ENCODE measurements at places on chromosomes 2 and 18.

DNA sequence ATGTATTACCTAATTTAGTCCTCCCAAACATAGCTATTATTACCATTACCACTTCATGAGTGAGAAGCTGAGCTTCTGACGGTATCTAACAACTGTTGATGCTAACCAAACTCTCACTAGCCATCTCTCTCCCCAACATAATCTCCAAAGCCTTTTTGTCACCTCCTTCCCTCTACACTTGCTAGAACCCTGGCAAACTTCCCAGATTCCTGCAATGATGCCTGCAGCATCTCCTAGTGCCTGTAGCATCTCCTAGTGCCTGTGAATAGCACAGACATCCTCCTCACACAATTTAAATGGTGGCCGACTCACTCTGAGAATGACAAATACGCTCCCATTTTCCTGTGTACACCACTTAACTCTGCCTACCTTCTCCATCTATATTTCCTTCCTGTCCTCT lies 126.7 kb downstream of the STK39 start:
- no peak for DNase-seq

DNA sequence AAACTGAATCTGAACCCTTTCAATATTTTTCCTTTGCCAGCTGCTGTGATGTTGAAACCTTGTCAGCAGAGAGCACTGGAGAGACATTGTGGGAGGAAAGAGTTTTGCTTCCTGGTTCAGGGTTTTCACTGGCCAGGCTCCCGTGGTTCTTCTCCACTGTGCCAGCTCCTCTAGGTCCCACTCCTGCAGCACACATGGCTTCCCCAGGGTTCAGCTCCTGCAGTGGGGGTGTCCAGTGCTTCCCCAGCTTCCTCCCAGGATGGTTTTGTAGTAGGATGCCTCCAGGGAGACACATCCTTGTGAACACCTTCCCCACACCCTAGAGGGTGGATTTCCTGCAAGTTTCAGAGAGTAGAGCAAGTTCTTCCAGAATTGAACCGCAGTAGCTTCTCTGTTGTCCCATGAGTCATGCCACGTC lies 24.0 kb upstream of the SULT1C3 start:
- DNase-seq, result peak; percentile 50

DNA sequence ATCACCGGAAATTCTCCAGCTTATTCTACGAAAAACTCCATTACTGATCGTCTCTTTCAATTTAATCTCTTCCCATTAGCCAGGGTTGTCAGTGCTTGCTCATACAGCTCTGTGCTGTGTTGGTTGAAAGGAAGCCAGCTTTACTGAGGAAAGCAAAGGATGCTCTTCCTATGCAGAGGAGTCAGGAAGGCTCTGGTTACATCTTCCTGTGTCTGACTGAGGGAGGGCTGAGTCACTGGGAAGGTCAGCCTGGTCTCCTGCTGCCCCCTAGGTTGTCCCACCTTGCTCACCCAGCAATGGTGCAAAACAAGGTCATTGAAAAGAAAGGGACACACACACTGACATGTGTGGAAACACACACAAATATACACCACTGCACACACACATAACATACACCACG lies 975.6 kb downstream of the DCDC2C start:
- no peak for DNase-seq

GRCh38 chr2:120620025-120620793 lies 115.5 kb upstream of the GLI2 start:
- DNase-seq, result no peak

GRCh38 chr18:68221111-68221724 lies 493.7 kb downstream of the TMX3 start:
- no peak for DNase-seq

- DNase-seq, result no peak
Measured at GRCh38 chr18:22674272-22674671, 256.6 kb upstream of the CTAGE1 start.

DNA sequence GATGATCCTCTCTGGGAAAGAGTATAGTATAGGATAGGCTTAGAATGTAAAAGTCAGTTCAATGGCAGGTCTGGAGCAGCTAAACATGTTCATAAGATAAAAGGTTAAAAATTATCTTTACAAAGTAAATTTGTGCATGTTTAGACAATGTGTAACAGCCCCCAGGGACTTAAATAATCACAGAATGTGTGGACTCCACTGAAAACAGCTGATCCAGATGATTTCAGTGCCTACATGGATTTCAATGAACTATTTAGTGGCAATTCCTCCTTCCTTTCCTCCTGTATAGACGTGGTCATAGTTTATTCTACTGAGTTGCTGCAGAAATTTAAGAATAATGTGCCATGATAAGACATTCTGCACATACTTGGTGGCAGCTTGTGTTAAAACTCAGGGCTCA lies 42.9 kb downstream of the ARHGEF33 start:
- no peak for DNase-seq

DNA sequence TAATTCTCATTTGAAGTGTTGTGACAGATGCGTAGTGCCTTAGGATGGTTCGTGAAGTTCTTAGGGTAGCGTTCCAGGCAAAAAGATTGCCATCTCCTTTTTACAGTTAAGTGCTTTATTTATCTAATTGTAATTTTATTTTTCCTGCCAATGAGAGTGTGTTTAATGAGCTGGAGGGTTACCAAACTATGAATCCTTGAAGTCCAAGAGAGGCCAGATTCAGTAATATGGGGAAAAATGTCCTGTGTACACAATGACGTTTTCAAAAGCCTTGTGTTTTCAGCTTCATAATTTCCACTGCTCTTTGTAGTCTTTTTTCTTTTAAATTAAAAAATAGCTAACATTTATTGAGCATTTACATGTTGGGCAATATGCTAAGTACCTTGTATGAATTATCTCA lies 23.8 kb downstream of the ACYP2 start:
- DNase-seq, result no peak

- DNase-seq, result no peak
Measured at GRCh38 chr2:49836017-49836416, 681.7 kb upstream of the FSHR start.

GRCh38 chr2:73212098-73212447 lies 2.0 kb upstream of the SMYD5 start:
- DNase-seq, result no peak

DNA sequence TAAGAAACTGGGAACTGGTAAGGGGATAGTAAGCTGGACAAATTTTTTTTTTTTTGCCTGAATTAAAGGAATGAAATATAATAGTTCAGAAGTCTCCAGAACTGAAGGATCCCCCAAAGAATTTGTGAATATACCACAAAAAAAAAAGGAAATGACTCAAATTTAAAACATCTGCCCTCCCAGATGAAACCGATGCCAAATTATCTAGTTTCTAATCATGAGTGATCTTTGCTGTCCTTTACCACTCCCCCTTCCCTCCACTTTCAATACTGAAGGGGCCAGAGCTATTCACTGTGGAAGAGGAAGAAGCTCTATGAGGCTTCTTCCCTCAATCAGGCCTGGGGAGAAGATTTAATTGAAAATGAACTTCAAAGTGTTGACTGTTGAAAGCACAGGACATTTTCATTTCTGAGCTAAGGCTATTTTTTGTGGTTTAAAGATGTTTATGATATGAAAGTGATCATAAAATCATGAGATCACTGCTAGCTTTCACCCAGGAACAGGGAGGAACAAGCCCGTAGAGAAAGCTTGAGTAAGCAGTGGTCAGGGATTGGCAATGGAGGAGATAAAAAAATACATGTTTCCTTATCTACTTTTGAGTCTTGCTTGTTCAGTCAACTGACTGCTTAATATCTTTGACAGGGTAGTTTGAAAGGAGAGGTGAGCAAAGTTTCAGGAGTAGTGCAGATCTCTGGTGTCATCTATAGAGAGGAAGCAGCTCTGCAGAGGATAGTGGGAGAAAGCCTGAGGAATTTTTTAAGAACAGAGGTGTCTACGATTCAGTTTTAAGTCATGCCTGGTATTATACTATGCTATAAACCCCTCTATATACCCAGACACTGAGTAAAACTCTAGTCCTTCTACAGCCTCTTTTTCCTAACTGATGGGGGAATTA lies 409.5 kb upstream of the FIGN start:
- no peak for DNase-seq

DNA sequence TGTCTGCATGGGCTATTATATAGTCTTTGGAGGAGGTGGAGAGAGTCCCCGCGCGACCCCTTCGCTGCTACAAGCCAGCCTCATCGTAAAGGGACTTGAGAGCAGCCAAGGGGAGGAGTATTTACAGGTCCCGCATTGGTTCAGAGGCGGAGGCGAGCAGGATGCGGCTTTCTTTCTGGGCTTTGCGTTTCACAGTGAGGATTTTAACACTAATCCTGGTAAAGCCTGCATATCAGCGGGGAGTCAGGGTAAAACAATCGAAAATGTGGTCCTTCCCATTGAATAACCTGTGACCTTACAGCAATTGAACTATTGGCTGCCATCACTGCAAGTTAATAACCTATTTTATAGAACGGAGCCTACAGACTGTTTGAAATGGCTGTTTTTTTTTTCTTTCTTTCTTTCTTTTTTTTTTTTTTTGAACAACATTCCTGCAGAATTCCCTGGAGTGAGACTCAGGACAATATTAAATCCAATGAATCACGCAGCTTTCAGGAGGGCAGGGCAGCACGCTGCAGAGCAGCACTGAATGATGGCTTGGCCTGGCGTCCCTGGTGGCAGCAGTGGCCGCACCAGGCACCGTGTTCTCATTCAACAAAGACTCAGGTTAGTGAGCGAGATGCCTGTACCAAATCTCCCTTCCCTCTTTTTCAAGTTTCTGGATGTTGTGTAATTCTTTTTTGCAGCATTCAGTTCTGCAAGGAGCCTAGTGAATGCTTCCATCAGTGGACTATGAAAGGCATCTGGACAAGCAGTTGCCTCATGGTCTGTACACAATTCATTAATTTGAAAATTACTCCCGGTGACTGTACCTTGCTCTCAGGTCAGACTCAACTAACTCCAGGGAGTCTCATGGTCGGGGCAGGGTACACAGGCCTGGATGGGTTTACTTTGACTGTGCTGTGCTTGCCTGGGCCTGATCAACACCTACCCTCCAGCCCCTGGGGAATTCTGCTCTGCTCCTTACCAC lies 19.8 kb downstream of the SMIM21 start:
- DNase-seq, result no peak

DNA sequence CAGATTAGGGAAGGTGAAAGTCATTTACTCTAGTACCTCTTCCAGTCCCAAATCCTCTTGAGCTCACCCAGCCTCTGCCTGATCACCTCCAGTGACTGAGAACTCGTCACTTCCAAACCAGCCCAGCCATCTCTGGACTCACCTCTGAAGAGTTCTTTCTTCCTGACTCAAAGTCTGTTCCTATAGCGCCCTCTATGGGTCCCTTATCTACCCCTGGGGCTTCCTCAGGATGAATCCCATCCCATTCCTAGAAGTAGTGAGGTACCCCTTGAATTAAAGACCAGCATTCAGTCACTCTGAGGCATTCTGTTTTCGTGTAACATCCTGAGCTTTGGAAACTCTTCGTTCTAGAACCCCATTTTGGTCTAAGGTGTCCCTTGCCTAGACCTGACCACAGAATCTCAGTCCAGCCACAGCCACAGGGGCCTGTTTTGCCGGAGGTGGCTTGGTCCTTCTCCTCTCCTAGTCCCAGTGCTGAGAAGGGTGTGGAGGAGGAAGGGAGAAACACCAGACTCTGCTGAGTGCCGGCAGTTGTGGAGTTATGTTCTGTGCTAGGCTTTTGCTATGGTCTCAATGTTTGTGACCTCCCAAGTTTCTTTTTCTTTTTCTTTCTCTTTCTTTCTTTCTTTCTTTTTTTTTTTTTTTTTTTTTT lies 32.7 kb downstream of the SIX3 start:
- peak; percentile 80 for DNase-seq

DNA sequence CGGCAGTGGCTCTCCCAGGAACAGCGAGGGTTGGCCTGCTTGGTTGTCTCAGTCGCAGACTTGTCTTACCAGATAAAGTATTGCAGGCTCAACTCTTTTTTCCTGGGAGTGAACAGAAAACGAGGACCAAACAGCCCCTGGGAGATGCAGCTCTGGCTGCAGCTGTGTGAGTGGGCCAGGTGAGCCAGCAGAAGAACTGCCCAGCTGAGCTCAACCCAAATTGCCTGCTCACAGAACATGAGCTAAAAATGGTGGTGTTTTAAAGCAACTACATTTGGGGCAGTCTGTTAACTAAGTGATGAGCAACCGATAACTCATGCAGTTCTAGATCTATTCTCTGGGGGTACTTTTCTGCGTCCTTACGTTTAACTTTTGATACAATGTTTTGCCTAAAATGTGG lies 161.1 kb upstream of the SIX3 start:
- no peak for DNase-seq

GRCh38 chr2:165895974-165896373 lies 57.6 kb downstream of the TTC21B start:
- DNase-seq, result no peak

- peak; percentile 19 for DNase-seq
Measured at GRCh38 chr2:173607606-173608311, 253.1 kb downstream of the CDCA7 start.

DNA sequence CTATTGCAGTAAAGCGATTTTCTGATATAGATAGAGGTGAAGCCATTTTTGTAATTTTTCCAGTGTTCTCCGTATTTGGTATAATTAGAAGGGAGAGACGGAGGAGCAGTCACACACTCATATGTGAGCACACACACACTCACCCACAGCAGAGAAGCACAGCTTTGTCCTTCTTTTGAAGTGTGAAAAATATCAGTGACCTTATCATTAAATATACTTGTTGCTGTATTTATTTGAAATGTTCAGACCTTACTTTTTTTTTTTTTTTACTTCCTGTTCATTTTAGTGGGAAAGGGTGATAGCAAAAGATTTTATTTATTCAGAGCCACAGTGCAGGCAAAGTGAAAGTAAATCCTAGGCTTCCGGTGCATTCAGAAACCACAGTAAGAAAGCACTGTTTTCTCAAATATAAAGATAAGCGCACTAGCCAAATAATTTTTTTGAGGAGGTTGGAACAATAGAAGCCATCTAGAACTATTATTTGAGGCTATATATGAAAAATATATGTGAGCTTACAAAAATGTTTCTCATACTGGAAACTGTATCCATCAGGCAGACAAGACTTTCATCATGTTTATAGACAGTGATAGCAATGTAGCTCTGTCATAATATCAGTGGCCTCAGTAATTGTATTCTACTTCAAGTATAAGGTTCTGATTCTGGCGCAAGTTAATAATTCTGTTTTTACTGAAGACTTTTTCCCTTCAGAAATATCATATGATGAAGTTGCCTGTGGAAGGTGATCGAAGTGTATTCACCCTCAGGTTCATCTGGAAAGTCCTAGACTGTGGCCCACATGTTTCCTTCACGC lies 37.2 kb downstream of the TSHZ1 start:
- DNase-seq, result peak; percentile 72

- no peak for DNase-seq
Measured at GRCh38 chr2:171512683-171513195, 9.5 kb upstream of the CYBRD1 start.

- no peak for DNase-seq
Measured at GRCh38 chr18:3424280-3424890, 25.6 kb upstream of the TGIF1 start.

- no peak for DNase-seq
Measured at GRCh38 chr2:189217541-189217940, 38.0 kb upstream of the COL5A2 start.

GRCh38 chr2:191266201-191266600 lies 21.0 kb downstream of the MYO1B start:
- DNase-seq, result no peak

DNA sequence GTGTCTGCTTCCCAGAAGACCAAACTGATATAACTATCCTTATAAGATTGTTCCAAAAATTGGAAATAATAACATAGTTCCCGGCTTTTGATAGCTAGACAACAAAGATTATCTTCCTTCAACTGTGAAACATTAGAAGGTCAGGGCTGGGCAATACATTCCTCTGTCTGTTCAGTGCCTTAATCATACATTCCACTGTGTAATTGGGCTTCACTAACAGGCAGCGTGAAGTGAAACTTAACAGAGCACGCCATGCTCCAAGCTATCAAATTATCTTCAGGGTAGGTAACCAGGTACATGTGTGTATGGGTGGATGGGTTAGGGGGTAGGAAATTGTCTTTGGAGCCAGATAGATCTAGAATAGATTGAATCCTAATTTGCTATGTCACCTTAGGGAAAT lies 23.5 kb upstream of the ARL5A start:
- DNase-seq, result peak; percentile 17

Measured in NCI-H1417 (cell line).